Stimulated activated CD8-positive, alpha-beta memory T cell treated with anti-CD3 and anti-CD28 coated beads, Interleukin-4, amount 100 ng/mL, for 1 hour (primary cell): ENCODE measurements at places on chromosomes 7 and 10.

DNA sequence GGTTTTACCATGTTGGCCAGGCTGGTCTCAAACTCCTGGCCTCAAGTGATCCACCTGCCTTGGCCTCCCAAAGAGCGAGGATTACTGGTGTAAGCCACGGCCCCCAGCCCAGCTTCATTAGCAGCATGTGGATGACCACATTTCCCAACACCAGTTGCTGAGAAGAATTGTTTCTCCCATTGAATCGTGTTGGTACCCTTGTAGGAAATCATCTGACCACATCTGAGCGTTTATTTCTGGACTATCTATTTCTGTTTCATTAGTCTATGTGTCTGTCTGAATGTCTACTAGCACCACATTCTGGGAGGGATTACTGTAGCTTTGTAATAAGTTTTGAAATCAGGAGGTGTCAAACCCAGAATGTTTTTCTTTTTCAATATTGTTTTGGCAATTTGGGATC, 89.6 kb downstream of the LCOR start:
- DNase-seq: no peak

- DNase-seq: no peak
Measured at GRCh38 chr10:30096564-30096963, 37.2 kb upstream of the JCAD start.

DNA sequence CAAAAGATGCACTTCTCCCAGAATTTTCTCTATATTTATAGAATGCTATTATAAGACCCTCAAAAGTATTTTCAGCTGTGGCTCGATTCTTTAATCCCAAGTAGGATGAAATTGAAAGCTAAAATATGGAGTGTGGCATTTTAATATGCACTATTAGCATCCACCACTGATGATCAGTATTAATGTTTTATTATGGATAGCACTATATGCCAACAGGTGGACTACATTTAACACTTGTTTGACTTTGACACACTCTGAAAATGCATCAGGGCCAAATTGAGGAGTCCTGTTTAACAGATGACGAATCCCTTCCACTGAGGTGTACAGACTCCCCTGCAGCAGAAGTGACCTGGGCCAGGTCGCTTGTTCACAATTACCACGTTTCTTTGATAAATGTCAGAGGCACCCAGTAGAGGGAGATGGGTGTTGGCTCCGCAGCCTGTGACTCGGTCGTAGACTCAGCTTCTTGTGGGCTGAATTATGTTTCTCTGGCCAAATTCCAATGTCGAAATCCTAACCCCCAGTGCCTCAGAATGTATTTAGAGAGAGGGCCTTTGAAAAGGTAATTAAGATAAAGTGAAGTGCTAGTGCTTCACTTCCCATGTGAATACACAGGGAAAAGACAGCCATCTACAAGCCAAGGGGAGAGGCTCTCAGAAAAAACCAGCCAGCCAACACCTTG, 48.1 kb downstream of the WIPF3 start:
- DNase-seq: no peak

DNA sequence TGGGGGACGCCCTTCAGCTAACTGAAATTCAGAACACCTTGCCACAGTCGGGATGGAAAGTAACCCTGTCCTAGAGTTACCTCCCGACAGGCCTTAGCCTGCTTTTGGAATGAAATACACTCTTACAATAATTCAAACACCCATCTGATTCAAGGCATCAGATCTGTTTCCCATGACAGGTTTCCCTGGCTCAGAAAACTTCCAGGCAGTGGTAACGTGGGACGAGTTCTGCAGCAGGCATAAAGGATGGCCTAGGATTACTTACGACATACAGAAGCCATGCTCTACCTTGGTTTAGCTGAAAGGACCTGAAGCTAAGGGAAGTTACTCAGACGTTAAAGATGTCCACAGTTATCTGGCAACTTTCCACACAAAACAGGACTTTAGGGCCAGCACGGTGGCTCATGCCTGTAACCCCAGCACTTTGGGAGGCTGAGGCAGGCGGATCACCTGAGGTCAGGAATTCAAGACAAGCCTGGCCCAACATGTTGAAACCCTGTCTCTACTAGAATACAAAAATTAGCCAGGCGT, 5.0 kb downstream of the PAXIP1 start:
- DNase-seq: no peak

DNA sequence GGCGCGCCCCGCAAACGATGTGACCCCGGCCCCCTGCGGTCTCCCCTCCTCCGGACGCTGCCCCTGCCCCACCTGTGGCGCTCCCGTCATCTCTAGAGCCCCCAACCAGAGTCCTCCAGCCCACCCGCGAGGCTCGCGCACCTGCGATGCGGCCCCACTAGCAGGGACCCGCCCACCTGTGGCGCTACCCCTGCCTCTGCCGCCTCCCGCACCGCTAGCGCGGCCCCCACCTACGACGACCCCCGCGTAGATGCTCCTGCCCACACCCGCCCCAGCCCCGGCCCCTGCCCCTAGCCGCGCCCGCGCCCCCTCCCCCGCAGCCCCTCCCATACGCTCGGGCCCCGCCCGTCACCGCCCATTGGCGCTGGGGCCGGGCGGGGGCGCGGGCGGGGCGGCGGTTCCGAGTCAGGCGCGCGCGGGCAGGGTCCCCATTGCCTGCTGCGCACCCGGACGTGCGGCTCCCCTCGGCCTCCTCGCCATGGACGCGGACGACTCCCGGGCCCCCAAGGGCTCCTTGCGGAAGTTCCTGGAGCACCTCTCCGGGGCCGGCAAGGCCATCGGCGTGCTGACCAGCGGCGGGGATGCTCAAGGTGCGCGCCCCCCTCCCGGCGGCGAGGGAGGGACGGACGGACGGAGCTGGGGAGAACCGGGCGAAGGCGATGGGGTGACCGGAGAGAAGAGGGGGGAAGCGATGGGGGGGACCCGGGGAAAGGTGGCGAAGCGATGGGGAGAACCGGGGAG, at the start of gene PFKP:
TSS of gene PFKP (plus strand) at position 431 of the 741 bp plus-strand sequence. CDS start at position 479, 48 bp downstream.
- peak; percentile 36 for DNase-seq

- no peak for DNase-seq
Measured at GRCh38 chr7:36128448-36129047, 24.5 kb upstream of the EEPD1 start.

- no peak for DNase-seq
Measured at GRCh38 chr10:133309720-133310398, 1.1 kb downstream of the ZNF511 start.

GRCh38 chr7:55969391-55969790, 5.0 kb downstream of the NIPSNAP2 start:
- no peak for DNase-seq

- no peak for DNase-seq
Measured at GRCh38 chr10:290026-290725, 154.9 kb downstream of the ZMYND11 start.

GRCh38 chr10:71663311-71663710, 56.3 kb downstream of the C10orf105 start:
- DNase-seq: no peak

DNA sequence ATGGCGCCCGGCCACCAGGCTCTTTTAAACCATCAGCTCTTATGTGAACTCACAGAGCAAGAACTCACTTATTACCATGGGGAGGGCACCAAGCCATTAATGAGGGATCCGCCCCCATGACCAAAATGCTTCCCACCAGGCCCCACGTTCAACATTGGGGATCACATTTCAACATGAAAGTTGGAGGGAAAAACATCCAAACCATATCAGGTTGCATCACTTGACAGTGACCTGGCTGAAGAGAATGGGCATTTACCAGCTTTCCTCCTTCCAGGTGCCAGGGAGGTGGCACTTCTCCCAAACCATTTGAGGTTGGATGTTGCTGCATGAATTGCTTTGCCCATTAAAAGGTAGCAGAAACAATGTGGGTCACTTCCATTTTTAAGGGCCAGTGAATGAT, 115.6 kb upstream of the TNS3 start:
- DNase-seq: no peak

GRCh38 chr7:55211726-55212125, 153.4 kb upstream of the LANCL2 start:
- DNase-seq: no peak

- DNase-seq: no peak
Measured at GRCh38 chr10:75899816-75900390, 468.5 kb downstream of the LRMDA start.

DNA sequence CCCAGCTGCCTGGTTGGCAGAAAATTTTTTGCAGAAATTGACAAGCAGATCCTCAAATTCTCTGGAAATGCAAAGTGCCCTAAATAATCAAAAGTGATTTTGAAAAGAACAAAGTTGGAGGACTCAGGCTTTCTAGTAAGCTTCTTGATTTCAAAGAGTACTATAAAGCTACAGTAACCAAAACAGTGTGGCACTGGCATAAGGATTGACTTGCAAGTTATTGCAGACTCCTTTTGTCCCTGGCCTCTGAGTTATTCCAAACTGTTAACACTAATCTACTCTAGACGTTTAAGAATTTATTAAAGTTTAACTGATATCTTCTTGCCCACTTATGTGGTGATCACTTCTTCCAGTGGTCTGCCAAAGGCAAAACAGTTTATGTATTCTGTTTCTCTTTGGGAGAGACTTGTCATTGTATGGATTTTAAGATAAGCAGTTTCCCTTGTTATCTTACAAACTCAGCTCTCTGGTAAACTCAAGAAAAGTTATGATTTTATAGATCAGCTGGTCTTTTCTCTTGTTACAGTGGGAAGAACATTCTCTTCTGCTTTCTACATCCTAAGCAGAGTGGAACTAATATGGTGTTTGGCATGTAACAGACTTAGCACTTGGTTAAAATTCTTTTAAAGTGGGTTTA, 41.4 kb downstream of the LOXL4 start:
- DNase-seq: no peak

GRCh38 chr10:49242604-49243003, 54.4 kb upstream of the TMEM273 start:
- no peak for DNase-seq

GRCh38 chr10:58477122-58477521, 35.5 kb upstream of the BICC1 start:
- no peak for DNase-seq

- DNase-seq: no peak
Measured at GRCh38 chr10:111479966-111480365, 403.1 kb downstream of the ADRA2A start.

- DNase-seq: no peak
Measured at GRCh38 chr7:88322151-88322550, 15.5 kb upstream of the STEAP4 start.

DNA sequence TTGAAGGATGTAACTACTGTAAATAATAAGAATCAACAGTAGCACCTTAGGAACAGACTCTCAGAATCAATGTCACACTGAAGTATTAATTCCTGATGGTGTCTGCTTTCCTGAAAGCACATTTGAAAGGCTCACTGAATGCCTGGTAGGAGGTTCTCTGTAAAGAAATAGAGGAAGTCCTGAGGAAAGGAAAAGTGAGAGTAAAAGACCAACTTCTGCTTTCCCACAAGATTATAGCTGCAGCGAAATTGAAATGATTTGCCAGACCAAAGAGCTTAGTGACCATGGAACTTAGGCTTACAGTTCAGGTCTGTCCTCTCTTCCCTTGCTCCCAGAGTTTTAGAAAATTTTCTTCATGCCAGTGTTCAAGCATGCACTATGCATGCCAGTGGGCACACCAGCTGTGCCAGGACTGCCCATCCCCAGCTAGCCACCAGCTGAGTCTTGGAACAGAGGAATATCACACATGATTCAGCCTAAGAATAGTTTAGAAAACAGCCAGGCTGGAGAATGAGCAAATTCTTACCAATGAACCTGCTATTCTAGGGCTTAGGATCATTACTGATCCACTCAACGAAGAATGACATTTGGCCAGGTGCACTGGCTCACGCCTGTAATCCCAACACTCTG, 123.2 kb downstream of the HERPUD2 start:
- DNase-seq: no peak

- DNase-seq: no peak
Measured at GRCh38 chr10:30812018-30812851, 182.7 kb upstream of the LYZL2 start.

- DNase-seq: no peak
Measured at GRCh38 chr10:45488365-45488764, 114.3 kb downstream of the ALOX5 start.

DNA sequence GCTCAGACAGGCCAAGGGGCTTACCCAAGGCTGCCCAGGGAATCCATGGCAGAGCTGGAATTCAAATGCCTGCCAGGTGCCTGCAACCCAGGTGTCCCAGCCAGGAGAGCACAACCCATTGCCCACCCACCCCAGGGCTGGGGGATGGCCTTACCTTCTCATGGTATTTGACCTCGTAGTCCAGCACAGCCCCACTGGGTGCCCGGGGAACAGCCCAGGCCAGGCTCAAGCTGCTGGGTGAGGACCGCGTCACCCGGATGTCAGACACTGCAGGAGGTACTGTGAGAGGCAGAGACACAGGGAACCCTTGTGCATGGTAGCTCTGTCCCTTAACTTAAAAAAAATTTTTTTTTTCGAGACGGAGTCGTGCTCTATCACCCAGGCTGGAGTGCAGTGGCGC, 9.0 kb downstream of the EPHB4 start:
- DNase-seq: no peak

- no peak for DNase-seq
Measured at GRCh38 chr7:152076324-152076821, 50.9 kb downstream of the GALNT11 start.

DNA sequence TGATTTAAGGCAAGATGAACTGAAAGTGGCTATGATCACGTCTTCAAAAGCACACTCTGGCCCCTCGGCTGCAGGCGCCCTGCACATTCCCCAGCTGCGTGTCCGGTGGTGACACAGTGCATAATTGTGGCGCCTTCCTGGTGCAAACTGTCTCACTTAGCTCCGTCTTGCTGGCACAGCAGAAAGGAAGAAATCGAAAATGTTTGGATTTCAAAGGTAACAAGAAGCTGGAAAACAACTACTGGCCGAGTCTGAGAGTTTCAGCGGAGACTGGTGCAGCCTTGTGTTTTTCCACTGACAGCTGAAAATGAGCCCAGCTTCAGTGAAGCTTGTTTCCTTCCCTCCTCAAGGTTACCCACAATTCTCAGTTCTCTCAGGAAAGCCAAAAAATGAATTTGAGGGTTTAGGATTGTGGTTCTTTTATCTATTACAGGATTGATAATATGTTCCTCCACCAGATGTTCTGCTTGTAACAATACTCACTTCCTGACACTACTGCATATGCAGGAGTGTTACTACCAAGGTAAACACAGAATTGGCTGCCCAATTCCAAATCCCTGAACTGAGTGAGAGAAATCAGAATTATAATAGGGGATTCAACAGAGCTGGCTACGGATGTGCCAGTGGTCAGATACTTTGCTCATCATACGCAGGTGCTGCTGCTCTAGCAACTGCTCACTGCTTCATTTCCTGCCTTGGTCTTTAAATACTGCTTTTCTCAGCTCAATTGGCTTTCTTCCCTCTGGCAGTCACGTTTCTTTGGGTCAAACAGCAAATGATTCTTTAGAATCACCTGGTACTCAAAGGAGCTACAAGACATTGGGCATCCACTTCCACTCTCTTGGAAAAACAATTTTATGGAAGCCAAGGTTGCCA, 63.7 kb downstream of the TRUB1 start:
- DNase-seq: no peak

GRCh38 chr7:116279217-116279616, 68.9 kb downstream of the TES start:
- no peak for DNase-seq

DNA sequence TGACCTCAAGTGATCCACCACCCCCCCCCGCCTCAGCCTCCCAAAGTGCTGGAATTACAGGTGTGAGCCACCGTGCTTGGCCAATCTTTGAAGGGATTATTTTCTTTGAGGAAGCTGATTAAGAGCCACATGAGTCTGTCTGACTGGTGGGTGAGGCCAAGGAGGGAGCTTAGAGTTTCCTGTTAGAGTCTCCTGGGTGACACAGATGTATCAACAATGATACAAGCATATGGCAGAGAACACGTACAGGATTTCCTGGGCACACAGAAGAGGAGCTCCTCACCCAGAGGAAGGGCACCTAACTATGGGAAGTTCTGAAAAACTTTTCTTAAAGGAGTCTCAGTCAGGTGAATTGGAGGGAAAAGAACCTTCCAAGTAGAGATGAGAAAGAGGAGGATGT, 69.4 kb downstream of the GOLGA7B start:
- no peak for DNase-seq

- no peak for DNase-seq
Measured at GRCh38 chr10:125985557-125986240, 89.3 kb downstream of the FANK1 start.
